ENCODE measurements at places on chromosomes 3 and 15. TPM values are rescaled to one million over a fixed set of nuclear protein-coding genes. Genes with fewer than 3 reads are reported as not detected.

Gene CRTAP
- polyA plus RNA-seq = 156 TPM

Gene KIF23
- polyA plus RNA-seq = 59.4 TPM

Gene PRR20G
- polyA plus RNA-seq = not detected

DNA sequence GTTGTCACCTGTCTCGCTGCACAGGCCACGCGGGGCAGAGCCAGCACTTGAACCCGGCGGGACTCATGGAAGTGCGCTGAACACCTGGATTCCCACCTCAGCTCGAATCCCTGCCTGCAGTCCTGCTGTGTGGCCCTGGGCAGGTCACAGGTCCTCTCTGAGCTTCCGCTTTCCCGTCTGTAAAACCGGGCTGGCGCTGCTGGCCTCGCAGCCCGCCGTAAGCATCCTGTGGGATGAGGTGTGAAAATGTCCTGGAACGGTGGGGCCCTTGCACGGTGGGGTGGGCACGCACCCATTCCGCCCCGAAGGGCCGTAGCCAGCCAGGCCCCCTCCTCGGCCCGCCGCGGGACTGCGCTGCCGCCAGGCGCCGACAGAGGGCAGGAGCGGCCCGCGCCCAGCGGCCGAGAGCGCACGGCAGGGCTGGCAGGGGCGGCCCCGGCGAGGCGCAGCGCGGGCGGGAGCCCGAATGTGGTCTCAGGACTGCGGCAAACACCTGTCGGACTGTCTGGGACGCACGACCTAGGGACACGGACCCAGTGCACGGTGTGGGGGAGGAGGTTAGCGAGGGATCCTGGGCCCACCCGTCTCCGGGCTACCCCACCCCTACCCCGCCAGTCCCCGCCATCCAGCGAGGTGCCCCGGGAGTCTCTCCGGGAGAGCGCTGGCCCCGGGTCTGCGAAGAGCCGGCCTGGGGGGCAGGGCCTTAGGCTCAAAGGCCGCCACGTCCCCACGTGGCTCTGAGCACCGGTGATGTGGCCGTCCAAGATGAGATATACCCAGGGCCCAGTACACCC, 40.4 kb downstream of the DNAJB8 start:
- DNase-seq = no peak

GRCh38 chr3:32420126-32421038, 28.7 kb downstream of the CMTM7 start:
- DNase-seq = peak; percentile 52

GRCh38 chr15:81133782-81134461, at the start of gene CFAP161:
Gene CFAP161, plus strand, starts transcription at chr15:81134270. Its CDS starts 60 bp downstream, at chr15:81134330.
- peak; percentile 81 for DNase-seq

- DNase-seq = no peak
Measured at GRCh38 chr3:6680119-6680806, 180.7 kb upstream of the GRM7 start.

DNA sequence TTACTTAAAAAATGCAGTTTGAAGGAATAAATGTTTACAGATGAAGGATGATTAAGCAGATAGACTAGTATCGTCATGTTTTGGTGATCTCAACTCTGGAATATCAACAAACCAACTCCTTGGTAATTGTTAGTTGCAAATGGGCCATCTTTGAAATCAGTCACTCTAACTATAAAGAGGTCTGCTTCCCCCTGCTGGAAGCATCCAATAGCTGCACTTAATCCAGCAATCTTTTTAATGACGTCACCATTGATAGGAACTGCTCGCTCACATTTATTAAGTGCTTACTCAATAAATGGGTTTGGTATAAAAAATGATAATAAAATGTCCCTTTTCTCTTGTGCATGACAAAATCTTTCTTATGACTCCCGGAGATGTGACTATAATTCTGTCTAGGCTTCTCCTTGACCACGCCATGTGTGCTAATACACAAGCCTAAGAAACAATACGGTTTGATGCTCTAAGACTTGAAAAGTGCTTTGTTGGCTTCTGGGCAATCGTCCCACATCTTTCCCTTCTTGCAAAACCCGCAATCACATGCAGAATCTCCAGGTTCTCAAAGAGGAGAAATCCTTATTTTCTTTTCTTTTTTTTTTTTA, 227.6 kb upstream of the POU1F1 start:
- DNase-seq = peak; percentile 42

GRCh38 chr3:50341537-50341936, 901 bp upstream of the RASSF1 start:
- DNase-seq = no peak

DNA sequence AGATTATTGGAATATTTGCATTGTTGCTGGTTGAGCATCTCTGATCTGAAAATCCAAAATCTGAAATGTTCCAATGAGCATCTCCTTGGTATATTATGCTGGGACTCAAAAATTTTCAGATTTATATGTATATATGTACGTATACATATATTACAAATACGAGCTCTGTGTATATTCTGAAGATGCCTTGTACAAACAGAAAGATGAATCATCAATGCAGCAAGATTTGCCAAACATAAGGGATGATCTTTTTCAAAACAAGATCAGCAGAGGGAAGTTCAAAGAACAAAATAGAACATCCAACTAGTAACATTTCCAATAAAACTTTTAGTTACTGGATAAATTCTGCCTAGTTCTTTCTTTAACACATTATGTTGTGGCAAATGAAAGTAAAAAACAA, 42.5 kb downstream of the HERC1 start:
- DNase-seq = no peak

- no peak for DNase-seq
Measured at GRCh38 chr15:39357480-39358268, 223.2 kb upstream of the THBS1 start.

GRCh38 chr3:52090933-52091468, 34.6 kb upstream of the DUSP7 start:
- no peak for DNase-seq

- DNase-seq = no peak
Measured at GRCh38 chr15:74388363-74388951, 21.0 kb upstream of the CYP11A1 start.

DNA sequence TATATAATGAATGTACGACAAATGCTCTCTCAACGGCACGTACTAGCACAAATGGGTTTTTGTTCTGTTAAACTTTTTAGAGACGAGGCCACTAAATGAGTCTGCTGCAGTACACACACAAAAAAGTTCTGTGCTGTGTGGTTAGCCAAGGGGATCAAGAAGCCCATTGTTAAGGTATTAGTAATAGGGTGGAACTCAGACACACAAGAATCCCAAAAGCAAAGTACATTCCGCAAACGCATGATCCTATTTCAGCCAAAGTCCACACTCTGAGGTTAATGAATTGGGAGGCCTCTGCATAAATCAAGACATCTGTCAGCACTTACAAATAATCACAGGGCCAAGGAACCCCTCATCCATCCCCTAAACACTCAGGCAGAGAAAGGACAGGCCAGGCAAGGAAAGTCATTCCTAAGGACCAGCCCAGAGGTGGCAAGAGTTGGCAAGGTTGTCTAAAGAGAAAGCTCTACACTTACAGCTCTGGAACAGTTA, 12.1 kb downstream of the OSBPL10 start:
- DNase-seq = peak; percentile 75

GRCh38 chr3:58526515-58526957, 10.5 kb downstream of the ACOX2 start:
- no peak for DNase-seq

GRCh38 chr3:151751161-151751560, 17.4 kb downstream of the AADACL2 start:
- DNase-seq = no peak

DNA sequence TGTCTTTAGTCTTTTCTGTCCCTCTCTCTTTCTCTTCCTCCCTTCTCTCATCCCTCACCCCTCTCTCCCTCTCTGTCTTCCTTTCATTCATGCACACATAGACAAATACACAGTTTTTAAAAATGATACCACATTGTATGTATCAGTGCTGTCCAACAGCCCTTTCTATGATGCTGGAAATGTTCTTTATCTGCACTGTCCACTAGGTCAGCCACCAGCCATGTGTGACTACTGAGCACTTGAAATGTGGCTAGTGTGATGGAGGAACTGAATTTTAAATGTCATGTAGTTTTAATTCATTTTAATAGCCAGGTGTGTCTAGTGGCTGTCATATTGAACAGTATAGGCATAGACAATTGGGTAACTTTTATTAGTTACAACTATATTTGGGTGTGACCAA, 34.9 kb downstream of the COL6A5 start:
- no peak for DNase-seq

- DNase-seq = no peak
Measured at GRCh38 chr3:129936757-129937156, 37.8 kb upstream of the TRH start.

DNA sequence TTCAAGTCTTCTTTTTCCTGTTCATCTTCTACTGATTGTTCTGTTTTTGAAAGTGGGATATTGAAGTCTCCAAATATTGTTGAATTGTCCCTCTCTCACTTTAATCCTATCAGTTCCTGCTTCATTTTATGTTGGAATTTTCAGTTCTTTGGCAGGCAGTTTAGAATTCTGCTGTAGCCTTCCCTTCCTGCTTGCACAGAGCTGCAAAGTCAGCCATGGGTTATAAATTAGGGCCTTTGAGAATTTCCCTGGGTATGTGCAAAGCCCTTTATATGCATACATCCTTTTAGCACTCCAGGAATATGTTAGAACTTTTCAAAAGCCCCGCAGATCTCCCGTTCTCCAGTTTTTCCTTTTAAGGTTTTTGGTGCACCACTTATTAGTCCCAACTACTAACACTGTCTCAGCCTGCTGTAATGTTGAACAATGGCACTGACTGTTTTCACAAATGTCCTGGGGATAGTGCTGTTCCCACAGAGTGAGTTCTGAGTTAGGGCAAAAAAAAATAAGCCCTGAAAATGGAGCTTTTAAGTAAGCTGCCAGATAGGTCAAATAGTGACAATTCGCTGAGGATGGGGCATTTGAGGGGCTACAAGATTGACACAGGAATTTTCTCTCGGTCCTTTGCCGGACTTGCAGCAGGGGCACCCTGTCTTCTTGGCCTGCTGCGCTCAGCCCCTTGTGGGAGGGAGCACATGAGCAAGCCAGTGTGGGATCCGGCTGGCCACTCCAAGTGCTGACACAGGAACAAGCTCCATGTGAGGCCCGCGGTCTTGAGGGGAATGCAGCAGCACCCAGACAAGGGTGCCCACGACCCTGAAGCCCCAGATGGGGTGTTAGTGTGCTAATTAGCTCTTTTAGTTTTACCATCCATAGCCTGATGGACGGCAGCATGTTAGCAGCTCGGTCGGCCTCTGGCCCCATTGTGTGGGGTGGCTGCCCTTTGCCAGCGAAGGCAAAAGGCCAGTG, 96.0 kb downstream of the VPS8 start:
- no peak for DNase-seq

DNA sequence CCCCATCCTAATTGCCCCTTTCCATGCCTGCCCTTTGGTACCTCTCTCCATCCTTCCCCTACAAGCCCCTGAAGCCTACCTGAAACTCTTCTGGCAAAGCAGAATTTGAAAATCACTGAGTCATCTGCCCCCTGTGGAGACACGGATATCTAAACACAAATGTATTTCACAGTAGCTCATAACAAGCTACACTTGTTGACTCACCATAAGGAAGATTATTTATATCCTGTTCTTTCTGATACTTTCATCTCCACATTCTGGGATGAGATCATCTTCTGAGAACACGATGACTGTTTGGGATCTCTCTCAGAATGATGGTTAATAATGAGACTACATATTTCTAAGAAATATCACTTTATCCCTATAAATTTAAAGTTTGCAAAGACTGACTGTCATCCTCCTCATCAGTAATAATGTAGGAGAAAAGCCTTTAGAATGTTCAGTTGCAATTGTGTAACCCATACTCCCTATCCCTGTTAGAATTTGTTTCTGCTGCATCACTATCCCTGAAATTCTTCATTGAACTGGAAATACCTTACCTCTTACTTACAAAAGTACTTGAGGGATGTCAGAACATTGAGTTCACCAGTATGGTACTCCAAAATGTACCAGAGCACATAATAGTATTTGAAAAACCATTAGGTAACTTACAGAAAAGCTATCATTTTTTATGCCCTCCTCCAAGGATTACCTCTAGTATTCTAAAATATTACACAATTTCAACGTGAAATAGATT, 116.1 kb upstream of the IL12A start:
- DNase-seq = no peak

GRCh38 chr15:40722934-40723333, 28.0 kb downstream of the RAD51 start:
- DNase-seq = no peak
